ENCODE measurements at places on chromosomes 4 and X. TPM values are rescaled to one million over a fixed set of nuclear protein-coding genes. Genes with fewer than 3 reads are reported as not detected.

- no peak for DNase-seq
Measured at GRCh38 chr4:53489279-53489889, 101.9 kb downstream of the LNX1 start.

DNA sequence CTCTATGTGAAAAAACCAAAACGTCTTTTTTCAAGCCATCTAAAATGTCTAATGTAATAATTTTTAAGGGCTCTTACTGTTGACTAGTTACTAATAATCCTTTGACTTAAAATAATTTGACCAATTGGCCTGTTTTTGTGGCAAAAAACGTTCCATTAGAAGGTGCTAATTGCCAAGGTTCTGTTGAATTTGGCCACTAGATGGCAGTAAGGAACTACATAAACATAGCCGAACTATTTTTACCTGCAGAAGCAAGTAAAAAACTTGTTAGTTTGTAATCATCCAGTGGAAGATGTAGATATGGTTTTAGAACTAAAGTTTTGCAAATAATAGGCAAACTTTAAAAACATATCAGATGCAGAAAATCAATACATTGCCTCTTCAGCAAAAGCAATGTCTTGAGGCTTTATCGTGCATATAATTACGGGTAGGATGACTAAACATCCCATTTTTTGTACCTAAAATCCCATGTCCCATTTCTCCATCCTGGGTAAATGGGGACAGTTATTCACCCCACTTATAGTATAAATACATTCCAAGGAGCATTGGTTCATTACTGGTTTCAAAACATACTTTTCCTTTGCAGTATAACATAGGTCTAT, 57.6 kb downstream of the PROM1 start:
- no peak for DNase-seq

- no peak for DNase-seq
Measured at GRCh38 chr4:7462509-7462971, 27.8 kb upstream of the PSAPL1 start.

- no peak for DNase-seq
Measured at GRCh38 chr4:114780205-114780604, 181.6 kb downstream of the UGT8 start.

GRCh38 chrX:88830111-88830510, 83.1 kb downstream of the CPXCR1 start:
- no peak for DNase-seq

GRCh38 chr4:150673793-150674192, 91.8 kb downstream of the MAB21L2 start:
- DNase-seq: no peak

- no peak for DNase-seq
Measured at GRCh38 chr4:153518637-153519389, 52.7 kb downstream of the TMEM131L start.

- no peak for DNase-seq
Measured at GRCh38 chr4:76723373-76723772, 174.6 kb downstream of the SOWAHB start.

DNA sequence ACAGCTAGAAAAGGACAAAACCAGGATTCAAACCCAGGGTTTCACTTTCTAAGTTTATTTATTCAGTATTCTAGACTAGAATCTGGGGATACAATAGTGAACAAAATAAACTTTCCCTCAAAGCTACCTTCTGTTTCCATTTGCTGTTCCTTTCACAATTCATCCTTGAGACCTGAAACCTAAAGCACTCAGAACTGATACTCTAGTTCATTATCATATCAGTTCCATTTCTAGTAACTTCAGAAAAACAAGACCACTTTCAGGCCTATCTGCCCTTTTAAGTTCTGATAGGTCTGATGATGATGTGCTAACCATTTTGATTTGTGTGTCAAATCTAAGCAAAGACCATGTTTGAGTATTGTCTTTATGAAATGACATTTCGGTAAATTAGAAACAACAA, 7.8 kb upstream of the XK start:
- DNase-seq: no peak

GRCh38 chr4:27288496-27288895, 427.9 kb downstream of the STIM2 start:
- DNase-seq: no peak

- DNase-seq: no peak
Measured at GRCh38 chrX:77917294-77917933, 6.9 kb downstream of the ATP7A start.

DNA sequence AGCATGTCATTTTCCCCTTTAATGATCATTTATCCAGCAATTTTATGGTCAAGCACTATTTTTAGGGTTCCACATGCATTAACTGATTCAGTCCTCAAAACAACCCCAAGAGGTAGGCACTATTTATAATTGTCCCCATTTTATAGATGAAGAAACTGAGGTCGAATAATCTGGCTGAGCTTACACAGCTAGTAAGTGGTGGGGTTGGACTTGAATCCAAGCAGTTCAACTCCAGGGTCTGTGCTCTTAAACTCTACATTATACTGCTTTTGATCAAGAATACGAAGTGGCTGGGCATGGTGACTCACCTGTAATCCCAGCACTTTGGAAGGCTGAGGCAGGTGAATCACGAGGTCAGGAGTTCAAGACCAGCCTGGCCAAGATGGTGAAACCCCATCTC, 3.2 kb upstream of the CHRNA9 start:
- no peak for DNase-seq

DNA sequence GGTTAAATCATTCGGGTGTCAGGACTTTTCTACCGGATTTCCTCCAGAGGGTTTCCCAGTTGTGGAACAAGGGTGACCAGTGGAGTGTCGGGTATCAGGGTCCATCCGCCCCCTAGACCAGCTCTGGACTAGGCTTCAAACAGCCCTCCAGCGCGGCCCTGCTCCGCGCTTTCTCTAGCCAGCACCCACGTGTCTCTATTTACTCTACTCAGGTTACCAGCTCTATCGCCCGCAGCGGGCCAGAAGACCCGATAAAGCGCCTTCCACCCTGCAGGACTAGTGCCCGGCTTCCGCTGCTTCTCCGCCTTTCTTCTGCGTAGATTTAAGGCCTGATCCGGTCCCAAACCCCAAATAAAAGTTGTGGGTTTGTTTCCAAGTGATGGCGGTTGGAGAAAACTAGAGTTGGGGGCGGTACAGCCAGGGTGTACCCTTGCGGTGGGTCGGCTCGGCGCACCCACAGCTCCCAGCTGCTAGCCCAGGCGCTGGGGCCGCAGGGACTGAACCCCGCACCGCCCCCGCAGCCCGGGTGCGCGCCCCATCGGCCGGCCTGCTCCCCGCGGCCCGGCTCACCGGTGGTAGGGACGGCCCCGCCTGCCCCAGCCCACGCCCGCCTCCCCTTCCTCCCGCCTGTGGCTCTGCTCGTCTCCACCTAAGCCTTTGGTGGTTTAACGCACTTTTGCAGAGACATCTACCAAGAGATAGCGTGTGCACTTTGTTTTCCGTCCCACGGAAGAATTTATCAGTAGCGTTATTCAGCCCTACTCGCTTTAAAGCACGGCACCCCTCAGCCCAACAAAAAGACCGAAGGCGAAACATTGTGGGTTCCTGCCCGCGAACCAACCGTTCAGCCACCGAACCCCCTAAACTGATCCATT, 2.1 kb downstream of the LEF1 start:
- no peak for DNase-seq

The POLN gene
- 8.0 TPM for total RNA-seq

The SUPT20HL1 gene
- total RNA-seq: not detected

The NLGN3 gene
- total RNA-seq: 0.52 TPM

The IL9R gene
- total RNA-seq: 0.64 TPM

The UBE2D3 gene
- total RNA-seq: 436 TPM

The C4orf54 gene
- not detected for total RNA-seq

The NPY5R gene
- total RNA-seq: 2.2 TPM
